Activated CD4-positive, alpha-beta T cell treated with anti-CD3 and anti-CD28 coated beads for 36 hours (primary cell): ENCODE measurements at places on chromosomes 16 and 17. TPM values are rescaled to one million over a fixed set of nuclear protein-coding genes. Genes with fewer than 3 reads are reported as not detected.

Gene KRT24
- total RNA-seq: not detected

Gene NPIPB6
- total RNA-seq: 1.8 TPM

Gene COX6A2
- not detected for total RNA-seq

Gene BICDL2
- 0.58 TPM for total RNA-seq
